ENCODE measurements at places on chromosomes 4 and X. TPM values are rescaled to one million over a fixed set of nuclear protein-coding genes. Genes with fewer than 3 reads are reported as not detected.
A peak's percentile ranks its signal among the peaks of the same experiment; 100 is the strongest.

ARR3 gene
- total RNA-seq: not detected

DRP2 gene
- 0.02 TPM for total RNA-seq

KDR gene
- 19.4 TPM for total RNA-seq

BEND2 gene
- total RNA-seq: 0.30 TPM

CT45A3 gene
- not detected for total RNA-seq

SSX4 gene
- not detected for total RNA-seq

ZNF711 gene
- total RNA-seq: 0.11 TPM

VCX2 gene
- total RNA-seq: not detected

FAM199X gene
- total RNA-seq: 17.1 TPM

DNA sequence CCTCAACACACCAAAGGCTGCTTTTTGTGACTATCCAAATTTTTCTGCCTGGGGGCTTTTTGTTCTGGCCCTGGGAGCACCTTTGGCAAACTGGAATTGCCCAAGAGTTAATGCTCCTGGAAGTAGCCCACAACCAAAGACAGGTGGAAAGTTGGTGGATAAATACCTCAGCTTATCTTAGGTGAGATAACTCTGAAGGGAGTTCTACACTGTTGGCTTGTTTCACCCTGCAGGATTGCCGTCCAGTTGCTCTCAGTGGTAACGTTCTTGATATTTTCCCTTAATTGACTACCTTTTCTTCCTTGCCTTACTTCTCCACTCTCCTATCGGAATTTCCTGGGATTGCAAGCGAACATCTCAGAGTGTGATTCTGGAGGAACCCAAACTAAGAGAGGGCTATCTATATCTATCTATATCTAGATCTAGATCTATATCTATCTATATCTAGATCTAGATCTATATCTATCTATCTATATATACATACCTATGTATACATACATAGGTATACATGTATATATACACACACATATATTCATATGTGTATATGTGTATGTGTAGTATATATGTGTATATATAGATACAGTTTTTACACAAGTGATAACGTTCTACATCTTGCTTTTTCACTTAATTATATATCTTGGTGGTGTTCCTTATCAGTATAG is 82.6 kb upstream of the DHX15 start:
- DNase-seq: no peak

DNA sequence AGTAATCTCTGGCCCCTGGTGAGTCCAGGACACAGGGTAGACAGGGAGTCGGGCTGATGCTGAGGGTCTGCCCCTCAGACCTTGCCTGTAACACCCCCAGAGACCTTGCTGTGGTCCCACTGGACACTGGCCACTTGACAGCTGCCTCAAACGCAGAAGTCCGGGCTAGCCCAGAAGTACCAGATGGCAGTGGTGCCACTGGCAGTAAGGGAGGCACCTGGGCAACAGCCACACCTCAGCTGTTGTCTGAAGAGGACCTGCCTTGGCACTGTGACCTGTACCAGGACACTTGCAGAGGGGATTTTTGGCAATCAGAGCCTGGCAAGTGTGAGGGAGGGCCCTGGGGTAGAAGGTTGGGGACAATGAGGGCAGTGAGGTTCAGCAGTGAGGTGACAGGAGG is 63.3 kb upstream of the UXT start:
- no peak for DNase-seq

- no peak for DNase-seq
These were observed 189.9 kb downstream of the BMPR1B start for GRCh38 chr4:94947681-94948108.

DNA sequence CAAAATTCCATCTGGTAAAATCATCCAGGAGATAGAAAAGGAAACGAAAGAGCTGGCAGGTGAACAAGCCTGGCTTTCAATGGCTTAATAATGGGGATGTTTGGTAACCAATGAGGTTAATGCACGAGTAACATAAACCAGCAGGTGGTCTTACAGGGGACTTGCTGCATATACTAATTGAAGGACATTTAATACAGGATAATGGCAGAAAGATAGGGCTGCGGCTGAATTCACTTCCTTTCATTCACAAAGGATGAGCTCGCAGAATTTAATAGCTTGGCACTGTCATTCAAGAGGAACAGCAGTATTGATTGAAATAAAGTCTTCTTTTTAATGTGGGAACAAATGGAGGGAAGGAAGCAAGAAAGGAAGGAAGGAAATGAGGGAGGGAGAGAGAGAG is 156.3 kb upstream of the RAI2 start:
- DNase-seq: no peak

GRCh38 chr4:27787195-27787594 is 926.6 kb downstream of the STIM2 start:
- DNase-seq: no peak

- no peak for DNase-seq
These were observed 5.6 kb upstream of the THOC2 start for GRCh38 chrX:123738378-123738940.

GRCh38 chr4:1871471-1872021 is 353 bp downstream of the NSD2 start:
- DNase-seq: peak; percentile 66

- no peak for DNase-seq
These were observed 104.6 kb downstream of the DTHD1 start for GRCh38 chr4:36385951-36386571.

- no peak for DNase-seq
These were observed 119.0 kb downstream of the GPR143 start for GRCh38 chrX:9646471-9647224.

GRCh38 chrX:71935476-71935875 is 24.8 kb downstream of the NHSL2 start:
- DNase-seq: peak; percentile 53

- DNase-seq: no peak
These were observed 256.8 kb downstream of the STIM2 start for GRCh38 chr4:27117453-27117852.

DNA sequence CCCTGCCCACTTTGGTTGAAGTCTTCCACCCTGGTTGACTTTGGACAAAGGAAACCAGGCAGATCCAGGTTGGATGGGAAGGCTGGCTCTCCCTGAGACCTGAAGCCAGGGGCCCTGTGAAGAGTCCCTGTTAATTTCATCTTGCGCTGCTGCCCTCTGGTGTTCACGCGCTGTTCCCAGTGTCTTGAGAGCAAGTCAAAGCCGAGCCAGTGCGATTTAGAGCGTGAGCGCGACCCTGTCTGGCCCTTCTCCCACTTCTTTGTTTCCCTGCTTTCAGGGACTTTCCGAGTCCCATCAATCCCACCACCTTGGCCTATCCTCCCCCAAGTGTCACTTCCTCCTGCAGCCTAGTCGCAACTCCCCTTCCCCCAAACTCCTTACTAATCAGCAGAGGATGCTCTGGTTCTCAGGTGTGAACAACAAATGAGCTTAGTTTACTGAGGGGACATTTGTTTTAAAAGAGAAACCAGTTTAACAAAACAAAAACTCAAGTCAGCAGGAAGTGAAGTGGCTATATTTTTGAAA is 25.8 kb upstream of the CHRNA9 start:
- peak; percentile 85 for DNase-seq

- no peak for DNase-seq
These were observed 112.3 kb upstream of the GALNT7 start for GRCh38 chr4:173056271-173056670.

DNA sequence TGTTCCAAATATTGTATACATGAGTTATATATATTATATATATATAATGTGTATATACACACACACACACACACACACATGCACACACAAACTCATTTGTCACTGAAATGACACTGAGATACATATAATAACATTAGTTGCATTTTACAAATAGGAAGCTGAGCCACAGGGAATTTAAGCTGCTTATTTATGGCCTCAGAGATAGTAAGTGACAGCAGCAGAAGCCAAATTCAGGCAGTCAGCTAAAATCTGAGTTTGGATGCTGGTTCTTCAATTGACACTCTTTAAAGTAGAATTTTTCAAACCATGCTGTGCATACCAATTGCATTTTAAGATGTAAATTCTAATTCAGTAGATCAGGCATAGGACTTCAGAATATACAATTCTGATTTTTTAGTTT is 163.3 kb upstream of the CTSO start:
- DNase-seq: no peak

DNA sequence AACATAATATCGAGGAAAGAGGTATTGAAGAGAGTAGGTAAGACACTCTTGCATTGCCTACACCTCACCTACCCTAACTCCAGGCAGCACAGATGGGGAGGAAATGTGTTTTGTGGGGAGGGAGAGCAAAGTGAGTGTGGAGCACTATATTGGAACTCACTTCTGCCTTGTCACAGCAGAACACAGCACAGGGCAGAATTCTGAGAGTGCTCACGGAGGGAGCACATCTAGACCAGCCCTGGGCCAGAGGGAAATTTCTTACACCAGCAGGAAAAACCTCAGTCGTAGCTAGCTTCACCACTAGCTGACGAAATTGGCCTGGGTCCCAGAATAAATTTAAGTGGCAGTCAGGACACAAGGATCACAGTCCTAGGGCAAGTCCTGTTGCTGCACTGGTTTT is 517.3 kb downstream of the TMA16 start:
- DNase-seq: no peak
